Left lung (tissue), 14 donors: ENCODE measurements at places on chromosomes 6 and 20. TPM values are rescaled to one million over a fixed set of nuclear protein-coding genes. Genes with fewer than 3 reads are reported as not detected.

GRCh38 chr6:130912434-130912833 lies 85.2 kb downstream of the SMLR1 start:
- no peak for DNase-seq

GRCh38 chr20:25238319-25239037 lies 9.4 kb upstream of the PYGB start:
- no peak for DNase-seq

DNA sequence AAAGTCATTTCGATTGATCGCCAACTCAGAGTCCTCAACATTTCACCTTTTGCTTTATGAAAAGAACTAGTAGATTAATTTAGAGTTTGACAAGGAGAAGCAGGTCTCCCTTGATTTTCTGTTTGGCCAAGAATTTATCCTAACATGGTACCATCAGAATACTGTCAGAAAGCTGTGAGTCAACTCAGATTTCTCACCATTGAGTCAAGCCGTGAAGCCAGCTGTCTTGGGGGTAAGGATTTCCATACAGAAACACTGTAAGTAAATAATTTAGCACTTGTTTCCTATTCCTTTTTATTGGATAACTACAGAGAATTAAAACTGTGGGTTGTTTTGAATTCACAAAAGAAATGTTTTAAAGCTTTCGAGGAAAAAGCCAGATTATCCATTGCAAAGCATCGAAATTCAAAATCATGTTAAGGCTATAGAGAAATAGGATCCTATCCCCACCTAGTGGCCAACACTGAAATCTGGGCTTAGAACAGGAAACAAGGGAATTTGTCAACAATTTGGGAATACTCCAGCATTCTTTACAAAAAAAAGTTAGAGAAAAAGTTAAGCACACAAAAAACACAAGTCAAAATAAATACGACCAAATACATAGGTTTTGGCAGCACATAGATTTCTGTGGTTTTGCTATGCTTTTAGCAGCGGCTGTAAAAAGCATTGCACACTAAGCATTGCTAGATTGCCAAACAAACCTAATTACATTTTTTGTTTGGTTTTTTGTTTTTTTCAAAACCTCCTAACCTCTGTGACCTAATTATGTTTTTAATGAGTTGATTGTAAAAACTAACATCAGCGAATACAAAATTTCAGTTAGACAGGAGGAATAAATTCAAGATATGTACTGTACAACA lies 44.2 kb downstream of the COL11A2 start:
- no peak for DNase-seq

DNA sequence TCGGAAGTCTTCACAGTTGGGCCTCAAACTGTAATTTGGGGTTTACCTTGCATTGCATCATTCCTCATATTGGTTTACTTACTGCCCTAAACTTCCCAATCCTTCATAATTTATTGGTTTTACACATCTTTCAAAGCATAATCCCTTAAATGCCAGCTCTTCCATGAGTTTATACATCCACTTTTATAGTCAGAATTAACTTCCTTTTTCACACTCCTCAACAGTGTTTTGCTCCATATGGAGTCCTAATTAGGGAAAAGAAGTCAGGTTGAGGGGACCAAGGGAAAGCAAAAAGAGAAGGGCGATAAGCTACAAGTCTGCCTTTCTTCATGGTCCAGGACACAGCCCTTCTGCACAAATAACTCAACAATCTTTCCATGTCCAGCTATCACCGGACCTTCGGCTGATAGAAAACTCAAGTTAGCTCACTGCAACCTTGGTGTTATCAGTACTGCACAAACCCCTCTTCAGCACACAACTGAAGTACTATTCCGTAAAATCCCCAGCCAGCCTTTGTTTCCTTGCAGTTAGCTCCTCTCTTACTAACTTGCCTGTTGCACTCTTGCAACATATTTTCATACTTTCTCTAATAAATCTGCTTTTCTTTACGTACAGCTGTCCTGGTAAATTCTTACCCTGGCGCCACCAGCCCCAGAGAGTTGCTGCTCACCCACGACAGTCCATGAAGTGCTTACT lies 2.0 kb downstream of the EEF1E1 start:
- no peak for DNase-seq

The TFAP2D gene
- not detected for polyA plus RNA-seq

- no peak for DNase-seq
These were observed 363.8 kb downstream of the RNGTT start for GRCh38 chr6:88599571-88599970.

GRCh38 chr20:44166008-44166407 lies 21.0 kb downstream of the JPH2 start:
- DNase-seq, result no peak

The ALDH8A1 gene
- polyA plus RNA-seq, result 1.2 TPM

The RIPPLY2 gene
- not detected for polyA plus RNA-seq

DNA sequence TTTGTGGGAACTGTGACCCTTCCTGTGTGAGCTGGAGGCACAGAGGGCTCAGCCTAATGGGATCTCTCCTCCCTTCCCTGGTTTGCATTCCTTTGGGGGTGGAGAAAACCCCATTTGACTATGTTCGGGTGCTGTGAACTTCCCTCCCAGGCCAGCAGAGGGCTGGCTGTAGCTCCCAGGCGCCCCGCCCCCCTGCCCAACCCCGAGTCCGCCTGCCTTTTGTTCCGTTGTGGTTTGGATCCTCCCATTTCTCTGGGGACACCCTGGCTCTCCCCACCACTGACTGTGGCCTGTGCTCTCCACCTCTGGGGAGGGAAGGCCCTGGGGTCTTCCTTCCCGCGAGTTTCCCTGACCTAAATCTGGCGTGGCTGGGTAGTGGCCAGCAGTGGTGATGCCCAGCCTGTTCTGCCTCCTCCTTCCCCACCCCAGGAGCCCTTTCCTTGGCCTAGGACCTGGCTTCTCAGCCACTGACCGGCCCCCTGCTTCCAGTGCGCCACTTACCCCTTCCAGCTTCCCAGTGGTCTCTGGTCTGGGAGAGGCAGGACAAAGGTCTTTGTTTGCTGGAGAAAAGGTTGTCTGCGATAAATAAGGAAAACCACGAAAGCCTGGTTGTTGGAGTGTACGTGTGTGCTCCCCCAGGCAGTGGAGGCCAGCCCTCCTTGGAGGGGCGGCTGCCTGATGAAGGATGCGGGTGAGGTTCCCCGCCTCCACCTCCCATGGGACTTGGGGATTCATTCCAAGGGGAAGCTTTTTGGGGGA lies 4.9 kb downstream of the VEGFA start:
- peak; percentile 93 for DNase-seq

- DNase-seq, result peak; percentile 54
These were observed 2.9 kb downstream of the KIF25 start for GRCh38 chr6:168000198-168001028.

DNA sequence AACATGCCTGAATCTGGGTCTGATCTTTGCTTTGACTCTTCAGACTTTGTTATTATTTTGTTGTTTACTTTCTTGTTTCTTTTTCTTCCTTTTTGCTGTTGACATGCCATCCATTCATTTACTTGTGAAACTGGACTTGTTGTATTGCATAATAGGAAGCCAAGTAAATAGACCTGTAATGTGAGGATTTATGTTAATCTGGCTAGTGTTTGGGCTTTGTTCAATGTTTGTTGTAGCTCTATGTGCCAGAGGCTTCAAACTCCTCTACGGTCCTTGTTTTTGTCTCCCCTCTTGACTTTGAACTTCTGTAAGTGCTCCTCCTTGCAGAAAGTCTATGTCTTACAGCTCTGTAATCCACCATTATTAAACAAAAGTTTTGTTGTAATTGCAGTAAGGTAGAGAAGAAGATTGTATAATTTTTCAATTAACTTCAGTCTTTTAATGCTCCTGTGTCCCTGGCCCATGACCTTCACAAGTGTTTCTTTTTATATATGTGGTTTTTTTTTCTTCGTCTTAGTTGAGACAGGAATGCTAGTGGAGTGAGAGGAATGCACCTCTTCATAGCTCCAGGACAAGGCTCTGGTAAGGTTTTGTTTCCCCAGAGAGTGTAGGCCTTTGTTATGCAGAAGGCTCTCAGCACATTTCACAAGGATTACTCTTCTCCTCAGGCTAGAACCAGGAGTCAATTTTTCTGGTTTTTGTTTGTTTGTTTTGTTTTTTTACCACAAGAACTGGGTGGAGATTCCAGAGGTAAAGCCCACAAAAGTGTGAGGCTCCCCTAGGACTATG lies 1061.8 kb upstream of the CITED2 start:
- no peak for DNase-seq

DNA sequence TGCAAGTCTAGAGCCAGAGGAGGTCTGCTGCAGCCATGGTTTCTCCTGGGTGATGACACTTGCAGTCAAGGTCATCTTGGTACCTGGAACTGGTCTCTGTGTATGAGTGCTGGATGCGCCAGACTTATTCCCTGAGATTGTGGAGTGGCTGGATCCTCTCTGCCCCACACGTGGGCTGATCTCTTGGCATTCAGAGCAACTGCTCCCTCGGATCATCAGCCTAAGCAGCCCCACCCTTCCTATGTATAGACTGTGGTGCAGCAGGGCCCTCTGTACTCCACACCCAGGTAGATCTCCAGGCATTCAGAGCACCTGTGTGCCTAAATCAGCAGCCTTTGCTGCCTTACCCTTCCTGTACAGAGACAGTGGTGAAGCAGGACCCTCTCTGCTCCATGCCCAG lies 12.1 kb upstream of the CST4 start:
- DNase-seq, result no peak

DNA sequence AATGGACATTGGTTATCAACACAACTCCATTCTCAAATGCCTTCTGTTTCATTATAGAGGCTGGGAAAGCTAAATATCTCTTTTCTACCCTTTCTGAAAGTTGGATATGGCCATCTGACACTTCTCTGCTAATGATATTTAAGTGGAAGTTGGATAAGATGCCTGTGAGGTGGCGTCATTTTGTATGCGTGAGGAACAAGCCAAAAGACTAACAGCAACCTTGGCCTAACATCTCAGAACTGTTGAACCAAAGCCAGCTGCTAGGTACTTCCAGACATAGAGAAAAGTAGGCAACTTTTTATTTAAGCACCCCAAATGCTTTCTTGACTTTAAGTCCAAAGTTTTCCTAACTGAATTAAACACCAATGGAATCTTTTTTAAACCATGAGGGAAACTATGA lies 708.4 kb downstream of the CD109 start:
- no peak for DNase-seq

The NOL7 gene
- 81.2 TPM for polyA plus RNA-seq
